Stimulated activated CD4-positive, alpha-beta T cell treated with anti-CD3 and anti-CD28 coated beads, Interleukin-1b, Interleukin-23, amount 100 ng/mL, for 24 hours (primary cell): ENCODE measurements at places on chromosomes 7 and 10.

DNA sequence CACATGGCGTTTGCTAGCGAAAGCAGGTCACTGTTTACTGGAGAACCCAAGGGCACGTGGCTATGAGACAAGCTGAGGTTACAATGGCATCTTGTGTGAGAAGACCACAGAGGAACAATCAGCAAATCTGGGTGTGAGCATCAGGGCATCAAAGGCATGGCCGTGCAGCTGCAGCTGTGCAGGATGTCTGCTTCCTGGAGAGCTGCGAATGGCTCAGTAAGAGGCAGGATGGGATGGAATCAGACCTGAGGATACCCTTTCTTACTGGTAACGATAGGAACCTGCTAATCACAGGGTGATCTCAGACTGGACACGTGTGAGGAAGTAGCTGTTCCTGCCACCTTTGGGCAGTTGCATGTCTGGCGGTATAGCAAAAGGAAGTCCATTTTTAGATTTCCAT is 119.5 kb downstream of the RNF216 start:
- DNase-seq = no peak

DNA sequence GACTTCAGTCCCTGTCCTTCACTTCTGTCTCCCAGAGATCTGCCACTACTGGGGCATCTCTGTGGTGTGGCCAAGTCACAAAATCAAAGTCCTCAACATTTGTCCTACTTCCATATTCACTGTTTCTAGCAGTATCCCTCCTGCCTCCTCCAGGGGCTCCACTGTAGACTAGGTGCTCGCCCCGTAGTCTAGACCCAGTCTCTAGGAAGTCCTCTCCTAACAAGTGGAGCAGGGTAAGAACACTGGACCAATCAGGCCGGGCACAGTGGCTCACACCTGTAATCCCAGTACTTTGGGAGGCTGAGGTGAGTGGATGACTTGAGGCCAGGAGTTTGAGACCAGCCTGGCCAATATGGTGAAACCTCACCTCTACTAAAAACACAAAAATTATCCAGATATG is 57.4 kb downstream of the SKIDA1 start:
- no peak for DNase-seq

GRCh38 chr7:101555921-101556275 is 73.2 kb downstream of the MYL10 start:
- no peak for DNase-seq

DNA sequence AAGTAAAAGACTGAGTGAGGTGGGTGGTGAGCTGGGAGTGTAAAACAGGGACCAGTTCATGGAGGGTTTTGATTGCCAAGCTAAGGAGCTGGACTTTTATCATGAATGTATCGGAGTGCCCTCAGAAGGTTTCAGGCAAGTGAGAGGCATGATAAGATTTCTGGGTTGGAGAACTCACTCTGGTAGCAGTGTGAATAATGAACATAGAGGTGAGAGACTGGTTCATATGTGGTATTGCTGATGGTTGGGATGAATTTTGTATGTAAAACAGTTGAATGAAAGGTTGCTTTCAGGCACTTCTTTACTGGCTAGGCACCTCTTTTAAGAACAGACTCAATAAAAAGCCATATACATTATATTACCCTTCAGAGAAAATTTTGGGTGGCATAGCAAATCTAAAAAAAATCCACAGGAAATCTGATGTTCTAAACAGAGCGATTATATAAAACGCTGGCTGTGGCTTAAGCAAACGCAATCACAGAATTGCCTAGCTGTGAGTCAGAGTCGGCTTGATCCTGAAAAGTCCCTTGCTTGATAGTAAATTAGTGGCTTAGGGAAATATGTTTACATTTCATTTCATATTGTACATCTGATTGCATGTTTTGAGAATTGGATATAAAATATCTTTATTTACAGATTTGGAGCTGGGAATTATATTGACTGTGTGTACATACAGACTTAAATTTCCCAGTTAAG is 92.9 kb upstream of the HDAC9 start:
- DNase-seq = no peak

DNA sequence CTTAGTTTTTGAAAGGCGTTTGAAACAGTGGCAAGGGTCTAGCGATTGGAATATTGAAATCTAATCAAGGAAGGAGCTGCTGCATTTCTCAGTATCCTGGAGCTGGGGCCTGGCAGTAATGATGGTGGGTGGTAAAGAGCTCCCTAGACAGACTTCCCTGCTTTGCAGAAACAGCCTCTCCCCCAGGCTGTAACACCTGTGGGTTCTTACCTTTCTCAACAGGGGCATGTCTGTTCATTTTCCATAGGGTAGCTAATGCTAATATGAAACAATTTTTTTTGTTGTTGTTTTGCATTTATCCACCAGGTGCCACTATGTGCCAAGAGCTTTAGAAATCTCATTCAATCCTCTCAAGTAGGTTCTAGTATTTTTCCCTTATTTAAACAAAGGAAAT is 345.5 kb downstream of the REEP3 start:
- DNase-seq = no peak

- no peak for DNase-seq
Measured at GRCh38 chr7:31476073-31476745, 37.7 kb upstream of the ITPRID1 start.
